ENCODE measurements at places on chromosomes 7 and 10. TPM values are rescaled to one million over a fixed set of nuclear protein-coding genes. Genes with fewer than 3 reads are reported as not detected.

Gene HMX3
- polyA plus RNA-seq, result not detected

Gene GDF10
- 1.1 TPM for polyA plus RNA-seq

GRCh38 chr10:99540657-99541531 is 8.2 kb downstream of the NKX2-3 start:
- DNase-seq, result no peak

Gene TRIM4
- polyA plus RNA-seq, result 36.0 TPM

Gene TEX36
- polyA plus RNA-seq, result not detected

DNA sequence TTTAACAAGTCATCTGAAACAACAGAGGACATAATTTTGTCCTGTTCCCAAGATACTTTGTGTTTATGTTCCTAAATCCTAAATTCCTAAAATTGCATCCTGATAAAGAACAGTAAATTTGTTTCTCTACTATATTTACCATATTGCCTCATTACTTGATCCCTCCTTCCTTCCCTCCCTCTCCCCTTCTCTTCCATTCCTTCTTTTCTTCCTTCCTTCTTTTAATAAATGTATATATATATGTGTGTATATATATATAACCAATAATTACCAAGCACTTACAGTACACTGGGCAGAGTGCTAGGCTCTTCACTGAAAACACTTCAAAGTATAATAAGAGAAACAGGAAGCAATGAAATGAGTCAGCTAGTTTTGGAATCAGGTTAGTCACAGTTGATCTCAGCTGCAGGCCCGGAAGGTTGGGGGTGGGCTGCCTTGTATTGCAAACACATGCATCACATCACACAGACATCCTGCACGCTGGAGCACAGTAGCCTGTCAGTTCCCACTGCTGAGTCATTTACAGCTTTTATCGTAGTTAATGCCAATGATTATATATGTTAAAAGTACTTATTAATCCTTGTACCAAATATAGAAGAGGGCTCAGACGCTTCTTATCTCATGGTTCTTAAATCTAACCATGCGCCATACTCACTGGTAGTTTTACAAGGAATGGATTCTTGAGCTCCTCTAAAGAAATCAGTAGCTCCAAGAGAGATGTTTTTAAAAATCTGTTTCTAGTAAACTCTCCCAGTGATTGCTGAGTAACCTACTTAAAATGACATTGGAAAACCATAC is 551.7 kb downstream of the GRM8 start:
- DNase-seq, result peak; percentile 12

Gene HPSE2
- polyA plus RNA-seq, result 1.7 TPM

DNA sequence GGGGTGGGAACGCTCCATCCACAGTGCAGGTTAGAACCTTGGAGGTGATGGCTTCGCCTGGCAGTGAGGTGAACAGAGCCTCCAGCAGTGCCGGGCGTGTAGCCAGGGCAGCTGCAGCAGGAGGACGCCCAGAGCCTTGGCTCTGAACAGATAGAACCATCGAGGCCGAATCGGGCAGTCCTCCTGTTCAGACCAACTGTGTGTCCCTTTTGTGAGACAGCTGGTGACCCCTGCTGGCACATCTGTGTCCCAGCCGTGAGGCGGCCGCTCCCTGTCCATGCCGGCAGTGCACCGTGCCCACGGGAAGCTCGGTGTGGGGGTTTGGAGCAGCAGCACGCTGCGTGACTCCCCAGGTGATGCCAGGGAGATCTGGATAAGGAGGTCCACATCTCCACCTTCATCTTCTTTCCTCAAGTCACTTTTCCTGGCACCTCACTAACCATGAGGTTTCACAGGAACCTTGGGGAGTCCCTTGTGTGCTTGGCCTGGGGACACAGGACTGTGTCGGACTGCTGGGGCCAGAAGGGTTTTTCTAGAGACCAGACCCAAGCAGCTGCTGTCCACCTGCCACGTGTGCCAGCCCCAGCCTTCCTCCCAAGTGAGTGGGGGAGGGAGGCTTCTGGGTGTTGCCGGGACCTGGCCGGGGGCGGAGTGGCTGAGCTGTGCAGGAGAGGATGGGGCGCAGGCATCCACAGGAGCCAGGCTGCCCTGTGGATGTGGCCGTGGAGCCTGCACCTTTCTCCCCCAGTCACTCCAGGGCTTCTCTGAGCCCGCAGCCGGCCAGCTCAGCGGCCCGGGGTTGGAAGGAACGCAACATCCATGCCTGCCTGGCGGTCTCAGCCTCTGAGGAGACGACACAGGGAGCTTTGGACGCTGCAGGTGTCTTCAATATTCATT is 69.4 kb downstream of the DNAJB6 start:
- no peak for DNase-seq

DNA sequence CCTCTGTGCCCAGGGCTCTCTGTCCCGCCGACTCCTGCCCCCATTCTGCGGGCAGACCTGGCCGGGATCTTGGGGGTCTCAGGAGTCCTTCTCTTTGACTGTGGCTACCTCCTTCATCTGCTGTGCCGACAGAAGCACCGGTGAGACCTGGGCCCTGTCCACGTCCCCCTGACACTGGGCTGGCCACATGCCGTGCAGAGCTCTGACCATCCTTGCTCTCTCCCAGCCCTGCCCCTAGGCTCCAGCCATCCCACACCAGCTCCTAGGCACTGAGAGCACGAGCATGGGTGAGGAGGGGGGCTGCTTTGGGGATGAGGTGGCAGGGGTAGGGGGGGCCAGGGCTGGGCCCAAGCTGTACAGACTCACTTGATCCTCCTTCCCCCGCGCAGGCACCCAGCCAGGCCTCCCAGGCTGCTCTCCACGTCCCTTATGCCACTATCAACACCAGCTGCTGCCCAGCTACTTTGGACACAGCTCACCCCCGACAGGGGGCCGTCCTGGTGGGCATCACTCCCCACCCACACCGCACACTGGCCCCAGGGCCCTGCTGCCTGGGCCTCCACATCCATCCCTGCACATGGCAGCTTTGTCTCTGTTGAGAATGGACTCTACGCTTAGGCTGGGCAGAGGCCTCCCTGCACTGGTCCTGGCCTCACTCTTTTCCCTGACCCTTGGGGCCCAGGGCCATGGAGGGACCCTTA is 4.8 kb upstream of the PILRB start:
- DNase-seq, result no peak

GRCh38 chr7:69827558-69827957 is 229.3 kb downstream of the AUTS2 start:
- DNase-seq, result no peak

DNA sequence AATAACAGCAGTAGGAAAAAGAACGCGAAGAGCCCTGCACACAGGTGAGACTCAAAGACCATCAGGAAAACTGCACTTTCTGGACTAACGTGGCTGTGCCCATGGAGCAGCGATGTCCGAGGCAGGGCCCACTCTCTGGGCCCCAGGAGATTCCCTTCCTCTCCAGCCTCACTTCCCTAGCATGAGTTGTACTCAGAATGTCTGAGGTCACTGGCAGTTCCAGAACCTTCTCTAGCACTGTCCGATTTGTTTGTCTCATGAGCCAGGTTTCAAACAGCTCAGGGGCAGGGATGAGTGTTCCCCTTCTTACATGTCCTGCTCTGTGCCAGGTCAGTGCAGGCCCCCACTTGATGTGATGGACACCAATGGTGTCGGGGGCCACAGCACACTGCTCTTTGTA is 484.2 kb downstream of the PTPRN2 start:
- no peak for DNase-seq

DNA sequence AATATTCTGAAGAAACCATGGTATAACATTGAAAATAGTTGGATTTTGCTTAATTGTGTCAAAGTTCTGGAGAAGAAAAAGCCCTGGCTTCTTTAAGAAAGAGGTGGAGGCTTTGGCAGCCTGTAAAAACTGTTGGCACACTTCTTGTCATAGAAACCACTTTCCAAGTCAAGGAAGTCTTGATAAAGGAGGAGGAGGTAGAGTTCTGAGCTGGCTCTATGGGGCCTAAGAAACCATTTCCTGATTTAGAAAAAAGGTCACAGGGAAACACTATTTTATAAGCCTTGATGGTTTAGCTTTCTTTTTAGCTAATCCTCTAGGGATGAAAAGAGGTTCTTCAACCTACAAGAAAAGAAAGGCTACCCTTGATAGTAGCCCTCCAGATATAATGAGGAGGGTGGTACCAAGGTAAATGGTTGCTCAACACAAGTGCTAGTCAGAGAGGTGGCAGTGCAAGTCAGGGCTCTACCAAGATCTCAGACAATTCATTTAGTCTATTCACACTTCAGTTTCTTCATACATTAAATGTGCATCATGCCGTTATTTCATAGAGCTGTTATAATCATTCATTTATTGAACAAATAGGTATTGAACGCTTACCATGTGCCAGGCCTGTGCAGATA is 346.9 kb downstream of the RNLS start:
- no peak for DNase-seq

GRCh38 chr7:7799138-7799537 is 80.7 kb upstream of the RPA3 start:
- no peak for DNase-seq

GRCh38 chr10:36109399-36110023 is 467.4 kb upstream of the FZD8 start:
- no peak for DNase-seq

- DNase-seq, result no peak
Observed at GRCh38 chr10:128173386-128173785, 47.2 kb upstream of the MKI67 start.

Gene ZNF467
- polyA plus RNA-seq, result 23.0 TPM

DNA sequence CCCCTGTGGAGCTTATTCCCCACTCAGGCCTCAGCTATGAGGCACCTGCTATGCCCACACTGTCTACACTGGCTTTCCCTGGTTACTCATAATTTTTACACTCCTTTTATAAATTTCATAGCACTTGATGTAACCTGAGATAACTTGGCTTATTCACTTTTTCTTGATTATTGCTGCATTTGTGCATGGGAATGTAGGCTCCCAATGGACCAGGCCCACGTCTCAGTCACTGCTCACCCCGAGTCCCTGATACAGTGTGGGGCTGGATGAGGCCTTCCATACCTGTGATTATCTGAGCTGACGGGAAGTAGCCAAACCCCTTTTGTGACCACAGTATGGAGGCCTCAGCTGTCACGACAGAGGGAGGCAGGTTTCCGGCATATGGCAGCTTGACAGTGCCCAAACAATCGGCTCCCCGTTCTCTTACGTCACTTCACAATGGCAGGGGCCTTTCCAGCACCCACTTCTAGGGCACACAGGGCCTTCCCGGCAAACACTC is 645.3 kb downstream of the ACTR3B start:
- DNase-seq, result no peak

DNA sequence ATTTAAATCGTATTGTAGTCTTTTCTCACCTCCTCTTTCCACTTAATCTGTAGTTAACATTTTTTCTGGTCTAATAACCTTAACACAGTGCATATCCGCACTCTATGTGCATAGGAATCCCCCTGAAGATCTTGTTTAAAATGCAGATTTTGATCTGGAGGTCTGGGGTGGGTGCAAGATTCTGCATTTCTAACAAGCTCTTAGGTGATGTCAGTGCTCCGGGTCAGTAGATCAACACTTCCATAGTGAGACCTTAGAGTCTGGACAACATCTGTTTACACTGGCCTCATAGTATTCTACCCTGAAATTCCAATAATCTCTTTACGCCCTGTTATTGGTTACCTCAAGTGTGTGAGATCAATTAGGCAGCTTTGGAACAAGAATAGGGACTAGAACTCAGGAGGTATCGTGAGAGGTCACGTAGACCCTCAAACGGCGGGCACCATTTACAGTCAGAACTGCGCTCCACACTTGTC is 434 bp upstream of the PLEKHA8 start:
- DNase-seq, result no peak

Gene MEOX2
- polyA plus RNA-seq, result 3.1 TPM

DNA sequence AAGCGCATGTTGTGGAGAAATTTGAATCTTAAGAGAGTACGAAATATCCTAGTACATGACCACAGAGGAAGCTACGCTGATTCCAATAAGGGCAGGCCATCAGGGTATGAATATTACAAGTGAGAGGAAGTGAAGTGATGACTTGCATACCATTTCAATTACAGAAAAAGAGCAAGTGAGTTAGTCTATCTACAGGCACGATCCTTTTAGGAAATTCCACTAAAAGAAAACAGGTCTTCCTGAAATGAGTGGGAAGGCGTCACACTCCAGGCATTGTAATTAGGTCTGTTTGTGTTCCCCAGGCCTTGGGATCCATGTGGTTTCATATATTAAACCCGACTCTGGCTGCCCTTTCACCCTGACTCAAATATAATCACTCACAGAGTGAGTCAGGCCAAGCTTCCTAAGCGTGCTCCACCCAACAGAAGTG is 152.5 kb downstream of the SEMA3A start:
- no peak for DNase-seq

DNA sequence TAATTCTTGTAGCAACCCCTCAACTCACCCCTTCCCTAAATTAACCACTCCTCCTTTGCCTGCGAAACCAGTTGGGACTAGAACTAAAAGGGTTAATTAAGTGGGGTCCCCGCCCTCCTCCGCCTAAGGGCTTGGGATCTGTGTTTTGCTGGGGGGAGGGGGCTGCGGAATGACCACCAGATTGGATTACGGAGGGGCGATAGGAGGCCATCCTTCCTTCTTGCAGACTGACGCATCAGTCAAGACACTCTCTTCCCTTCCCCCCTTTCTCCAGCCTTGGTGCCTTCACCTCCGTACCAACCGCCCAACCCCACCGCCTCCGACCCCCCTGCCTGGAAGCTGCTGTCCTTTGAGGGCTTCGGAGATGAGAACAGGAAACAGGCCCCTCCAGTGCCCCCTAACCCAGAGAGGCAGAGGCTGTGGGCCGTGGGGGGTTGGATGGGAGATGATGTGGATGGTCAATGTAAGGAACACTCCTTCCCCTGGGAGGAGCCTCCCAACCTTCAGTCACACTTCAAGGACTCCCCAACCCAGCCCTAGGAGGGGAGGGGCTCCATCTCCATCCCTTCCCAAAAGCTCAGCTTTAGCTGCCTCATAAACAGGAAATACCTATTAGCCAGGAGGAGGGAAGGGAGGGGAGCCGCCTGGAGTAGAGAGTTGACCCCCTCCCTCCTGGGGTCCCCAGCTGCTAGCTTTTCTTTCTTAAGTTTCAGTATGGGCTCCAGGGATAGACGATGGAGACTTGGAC is 997 bp upstream of the LDB1 start:
- peak; percentile 87 for DNase-seq

DNA sequence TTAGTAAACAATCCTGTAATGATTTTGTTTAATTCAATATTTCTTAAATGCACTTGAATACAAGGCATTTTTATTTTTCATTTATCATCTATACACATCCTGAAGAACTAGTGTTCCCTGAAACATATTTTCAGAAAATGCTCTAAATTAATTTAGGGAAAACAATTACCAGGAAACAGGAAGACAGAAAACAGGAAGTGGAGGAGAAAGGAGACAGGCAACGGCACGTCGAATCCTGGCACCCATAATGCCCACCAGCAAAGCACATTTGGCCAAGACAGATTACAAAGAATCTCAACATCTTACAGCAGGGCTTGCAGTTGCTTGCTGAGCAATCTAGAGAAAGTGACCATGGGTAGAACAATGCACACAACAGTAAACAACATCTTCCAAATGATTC is 571.1 kb downstream of the GRID1 start:
- no peak for DNase-seq

Gene FOXP2
- polyA plus RNA-seq, result 11.1 TPM

Gene ZFYVE27
- polyA plus RNA-seq, result 22.6 TPM

DNA sequence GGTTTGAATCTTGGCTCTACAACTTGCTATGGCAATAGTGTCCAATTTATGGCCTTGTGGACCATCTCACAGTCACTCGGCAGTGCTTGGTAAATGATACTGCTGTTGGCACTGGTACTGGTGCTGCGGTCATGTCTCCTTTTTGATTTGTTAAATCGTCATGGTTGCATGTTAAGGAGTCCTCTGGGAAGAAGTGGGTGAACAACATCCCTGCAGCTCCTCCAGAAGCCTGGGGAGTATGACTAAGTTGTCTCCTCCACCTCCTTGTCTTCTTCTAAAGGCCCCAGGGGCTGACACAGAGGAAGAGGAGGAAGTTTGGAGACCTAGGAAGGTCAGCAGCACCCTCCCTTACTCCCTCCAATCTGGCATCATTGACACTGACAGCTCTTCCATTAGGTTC is 8.5 kb downstream of the ITPRIP start:
- no peak for DNase-seq

Measured in right renal cortex interstitium (tissue), 3 donors.